ENCODE measurements at places on chromosomes 4 and X.
A peak's percentile ranks its signal among the peaks of the same experiment; 100 is the strongest.

GRCh38 chr4:157242871-157243270 lies 22.3 kb downstream of the GRIA2 start:
- no peak for DNase-seq

DNA sequence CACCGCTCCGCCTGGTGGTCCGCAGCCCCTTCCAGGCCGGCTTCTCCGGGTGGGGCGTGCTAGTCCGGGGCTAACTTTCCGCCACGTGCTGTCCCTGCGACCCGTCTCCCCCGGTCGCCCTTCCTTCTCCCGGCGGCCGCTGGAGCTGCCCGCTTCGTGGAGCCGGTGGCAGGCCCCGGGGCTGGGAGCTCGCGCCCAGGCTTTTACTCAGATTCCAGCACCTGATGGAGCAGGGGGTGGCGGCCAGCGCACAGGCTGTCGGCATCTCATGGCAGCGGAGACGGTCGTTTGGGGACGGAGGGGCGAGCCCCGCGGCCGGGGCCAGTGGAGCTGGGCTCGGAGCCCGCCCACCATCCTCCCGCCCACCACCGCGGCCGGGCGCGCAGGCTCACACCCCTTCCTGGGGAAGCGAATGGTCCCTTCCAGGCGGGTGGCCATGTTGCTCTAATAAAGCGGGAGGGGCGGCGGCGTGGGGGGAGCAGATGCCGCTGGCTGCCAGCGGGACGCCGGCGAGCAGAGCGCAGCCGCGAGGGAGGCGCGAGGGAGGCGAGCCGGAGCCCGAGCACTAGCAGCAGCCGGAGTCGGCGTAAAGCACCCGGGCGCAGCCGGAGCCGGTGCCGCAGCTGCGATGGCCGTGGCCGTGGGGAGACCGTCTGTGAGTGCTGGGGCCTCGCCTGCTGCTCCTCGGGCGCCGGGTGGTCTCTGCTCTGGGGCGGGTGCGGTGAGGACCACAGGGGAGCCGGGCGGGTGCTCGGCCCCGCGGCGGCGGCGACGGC lies at the start of gene SEPTIN11:
Gene SEPTIN11 (plus strand): TSS at position 477 of the 776 bp plus-strand sequence. CDS start 152 bp downstream, at position 629.
- DNase-seq, result peak; percentile 82

GRCh38 chr4:78618436-78618835 lies 66.9 kb downstream of the ANXA3 start:
- no peak for DNase-seq

GRCh38 chr4:23269566-23269965 lies 576.8 kb downstream of the GBA3 start:
- DNase-seq, result no peak

DNA sequence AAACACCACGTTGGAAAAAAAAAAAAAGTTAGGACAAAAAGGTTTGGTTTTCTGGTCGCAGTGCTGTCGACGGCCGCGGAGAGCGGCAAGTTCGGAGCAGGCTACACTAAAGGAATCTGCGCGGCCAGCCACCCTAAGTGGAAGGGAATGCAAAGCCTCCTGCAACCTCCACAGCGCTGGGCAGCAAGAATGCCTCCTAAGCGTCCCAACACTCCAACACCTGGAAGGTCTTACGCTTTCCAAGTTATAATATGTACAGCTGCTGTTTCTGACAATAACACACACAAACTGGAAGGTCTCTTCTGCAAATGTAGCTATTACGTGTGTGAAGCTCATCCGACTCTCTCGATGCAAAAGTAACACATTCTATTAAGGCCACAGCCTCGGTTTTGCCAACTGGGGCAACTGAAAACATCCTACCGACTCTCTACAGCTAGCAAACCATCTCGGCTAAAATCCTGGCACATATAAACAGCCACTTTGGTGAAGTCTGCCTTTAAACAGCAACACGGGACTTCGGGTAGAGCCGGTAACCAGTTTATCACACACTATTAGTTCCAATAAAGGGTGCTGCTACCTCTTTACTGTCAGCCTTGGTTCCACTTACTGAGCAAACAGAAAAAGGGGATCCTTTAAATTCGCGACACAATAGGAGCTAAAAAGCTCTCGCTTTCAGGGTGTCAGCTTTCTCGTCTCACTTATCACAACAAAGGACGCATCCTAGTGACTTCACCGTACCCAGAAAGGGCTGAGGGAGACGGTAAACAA lies 895 bp downstream of the SMIM14 start:
- DNase-seq, result peak; percentile 35

DNA sequence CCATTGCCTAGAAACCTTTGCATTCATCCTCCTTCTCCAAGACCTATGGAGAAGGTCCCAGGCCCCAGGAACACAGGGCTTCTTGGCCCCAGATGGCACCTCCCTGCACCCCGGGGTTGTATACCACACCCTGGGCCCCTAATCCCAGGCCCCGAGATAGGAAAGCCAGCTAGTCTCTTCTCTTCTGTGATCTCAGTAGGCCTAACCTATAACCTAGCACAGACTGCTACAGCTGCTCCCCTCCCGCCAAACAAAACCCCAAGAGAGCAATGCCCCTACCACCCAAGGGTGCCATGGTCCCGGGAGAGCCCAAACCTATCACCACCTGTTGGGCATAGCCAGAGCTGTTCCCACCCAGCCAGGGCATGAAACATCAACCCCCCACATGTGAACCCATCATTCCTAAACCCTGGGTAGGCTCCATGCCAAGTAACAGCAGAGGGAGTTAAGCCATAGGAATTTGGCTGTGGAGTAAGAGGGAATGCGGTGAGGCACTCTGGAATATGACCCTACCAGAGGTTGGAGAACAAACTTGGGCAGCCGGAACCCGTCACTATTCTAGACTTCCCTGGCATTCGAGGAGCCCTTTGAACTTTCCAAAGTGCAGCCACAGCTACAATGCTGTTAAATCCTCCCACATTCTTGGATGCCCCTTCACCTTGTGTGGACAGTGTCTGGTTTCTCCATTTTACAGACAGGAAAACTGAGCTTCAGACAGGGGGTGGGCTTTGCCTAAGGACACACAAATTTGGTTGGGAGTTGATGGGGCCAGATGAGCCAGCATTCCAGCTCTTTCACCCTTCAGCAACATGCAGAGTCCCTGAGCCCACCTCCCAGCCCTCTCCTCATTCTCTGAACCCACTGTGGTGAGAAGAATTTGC lies 10.9 kb upstream of the SASH3 start:
- DNase-seq, result no peak

DNA sequence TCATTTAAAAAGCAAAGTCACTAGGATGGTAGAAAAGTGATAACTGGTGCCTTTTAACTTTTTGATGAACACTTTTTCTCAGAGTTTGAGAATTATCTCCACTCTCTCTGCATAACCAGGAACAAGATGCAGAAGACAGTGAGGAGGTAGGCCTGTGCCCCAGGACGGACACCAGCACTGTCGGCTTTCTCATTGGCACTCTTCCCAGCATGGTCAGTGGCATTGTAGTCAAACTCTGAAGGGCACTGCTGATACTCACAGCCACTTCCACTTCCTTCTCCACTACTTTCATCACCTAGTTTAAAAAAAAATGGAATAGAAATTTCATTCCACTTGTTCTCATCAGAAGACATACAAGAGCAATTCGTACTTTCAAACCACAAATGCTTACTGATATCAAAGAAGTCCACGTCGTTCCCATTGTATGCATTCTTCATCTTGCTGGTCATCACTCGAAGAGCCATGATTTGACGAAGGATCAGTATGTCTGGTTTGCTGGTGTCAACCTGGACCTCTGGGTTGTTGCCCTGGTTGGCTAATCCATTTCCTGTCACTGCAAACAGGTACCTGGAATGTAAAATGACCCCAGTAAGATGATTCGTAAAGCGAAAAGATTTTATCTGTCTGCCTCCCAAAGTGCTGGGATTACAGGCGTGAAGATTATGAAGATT lies 84.8 kb upstream of the TFDP3 start:
- DNase-seq, result no peak

DNA sequence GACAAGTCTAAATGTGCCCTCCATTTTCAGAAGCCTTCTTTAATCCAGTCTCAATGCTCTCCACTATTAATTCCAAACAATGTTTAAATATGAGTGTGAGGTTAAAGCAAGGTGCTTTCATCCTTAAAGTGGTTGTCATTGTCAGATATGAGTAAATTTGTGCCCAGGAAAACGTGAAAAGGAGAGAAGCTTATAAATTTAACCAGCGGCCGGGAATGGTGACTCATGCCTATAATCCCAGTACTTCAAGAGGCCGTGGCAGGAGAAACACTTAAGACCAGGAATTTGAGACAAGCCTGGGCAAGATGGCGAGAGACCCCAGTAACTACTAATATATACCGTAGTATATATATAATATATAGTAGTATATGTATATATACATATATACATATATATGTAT lies 270.0 kb downstream of the ARHGAP24 start:
- DNase-seq, result no peak

- no peak for DNase-seq
These were observed 26.0 kb downstream of the NLGN3 start for GRCh38 chrX:71170660-71171059.

DNA sequence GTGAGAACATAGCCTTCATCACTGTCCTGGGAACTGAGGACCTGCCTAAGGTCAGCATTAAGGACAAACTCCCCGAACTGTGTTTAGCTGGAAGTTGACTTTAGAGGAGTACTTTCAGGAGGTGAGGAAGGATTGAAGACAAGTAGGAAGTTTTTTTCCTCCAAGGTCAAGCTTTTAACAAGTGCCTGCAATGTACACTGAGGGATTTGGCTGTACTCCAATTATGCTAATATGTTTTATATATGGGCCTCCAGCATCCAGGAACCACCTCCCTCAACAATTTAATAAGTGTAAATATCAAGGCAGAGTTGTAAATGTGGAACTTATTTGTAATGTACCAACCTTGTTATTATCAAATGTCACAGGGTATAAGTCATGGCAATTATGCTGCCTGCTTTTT lies 726.2 kb downstream of the RPA4 start:
- no peak for DNase-seq

DNA sequence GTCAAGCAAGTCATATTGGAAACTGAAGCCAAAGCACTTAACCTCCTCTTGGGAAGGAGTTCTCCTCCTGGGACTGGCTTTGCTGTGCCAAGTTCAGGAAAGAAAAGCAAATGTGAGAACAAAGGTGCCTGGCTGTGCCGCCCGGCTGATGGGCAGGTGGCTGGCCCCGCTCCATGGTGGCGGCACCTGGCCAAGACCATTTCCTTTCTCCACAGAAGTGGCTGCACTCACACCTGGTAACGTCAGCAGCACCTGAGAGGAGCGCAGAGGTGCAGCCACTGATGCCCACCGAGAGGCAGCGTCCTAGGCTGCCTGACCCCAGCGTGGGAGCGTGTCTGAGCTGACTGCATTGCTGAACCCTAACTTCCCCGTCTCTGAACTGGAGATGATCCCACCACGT lies 54.3 kb downstream of the DCTD start:
- no peak for DNase-seq

DNA sequence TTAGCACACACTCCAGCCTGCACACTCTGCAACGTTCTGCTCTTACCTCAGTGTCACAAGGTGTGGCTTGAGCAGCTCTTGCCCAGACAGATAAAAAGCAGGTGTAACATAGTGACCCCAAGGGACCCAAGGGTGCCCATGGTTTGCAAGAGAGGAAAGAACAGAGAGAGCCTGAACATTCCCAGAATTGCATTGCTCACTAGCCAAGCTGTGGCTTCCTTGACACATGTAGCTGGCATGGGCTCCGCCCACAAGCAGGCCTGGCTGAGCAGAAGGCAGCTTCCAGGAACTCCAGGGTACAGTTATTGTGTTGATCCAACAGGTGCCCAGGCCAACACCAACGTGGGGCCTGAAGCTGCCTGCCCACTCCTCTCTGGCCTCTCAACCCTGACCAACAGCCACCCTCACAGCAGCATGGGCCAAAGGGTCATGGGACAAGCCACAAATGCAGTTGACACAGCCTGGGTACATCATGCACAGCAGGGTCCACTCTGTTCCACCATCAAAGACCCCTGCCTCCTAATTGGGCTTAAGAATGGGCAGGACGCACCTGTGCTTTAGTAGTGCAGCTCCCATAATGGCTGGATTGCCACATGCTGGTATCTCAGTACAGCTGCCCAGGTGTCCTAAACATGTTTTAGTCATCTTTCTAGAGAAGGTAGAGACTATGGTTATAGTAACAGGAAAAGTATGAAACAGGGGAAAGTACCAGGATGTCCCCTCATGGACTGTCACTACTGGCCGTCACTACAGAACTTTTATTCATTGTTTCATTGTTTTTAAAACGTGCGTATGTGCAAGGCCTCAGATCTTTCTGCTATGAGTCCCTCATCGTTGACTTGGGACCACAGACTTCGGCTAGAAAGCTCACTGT lies 73.7 kb upstream of the ACSL1 start:
- no peak for DNase-seq

DNA sequence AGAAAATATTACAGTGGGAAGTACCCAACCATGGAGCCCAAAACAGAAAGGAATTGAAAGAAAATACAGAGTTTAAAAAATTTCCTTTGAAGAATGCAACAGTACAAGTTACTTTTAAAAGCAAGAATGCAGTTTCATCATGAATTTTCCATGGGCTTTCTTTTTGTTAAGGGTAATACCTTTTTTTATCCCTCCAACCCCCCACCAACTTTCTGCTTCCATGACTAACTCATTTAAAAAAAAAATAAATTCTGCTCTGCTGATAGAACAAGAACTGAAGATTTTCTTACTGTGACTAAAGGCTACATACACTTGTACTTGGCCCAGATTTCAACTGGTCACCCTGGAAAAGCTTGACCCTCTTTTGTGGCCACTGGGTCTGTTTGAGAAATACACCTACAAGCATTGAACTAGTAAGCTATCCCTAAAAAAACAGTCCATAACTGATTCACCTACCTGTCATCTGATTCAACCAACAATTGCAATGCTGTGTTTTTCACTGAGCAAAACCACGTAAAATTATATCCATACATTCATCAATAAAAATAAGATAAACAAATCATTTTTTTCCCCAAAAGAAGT lies 214.2 kb downstream of the NSUN7 start:
- DNase-seq, result no peak

- no peak for DNase-seq
These were observed 11.0 kb downstream of the SH3BP2 start for GRCh38 chr4:2803624-2804448.

- DNase-seq, result peak; percentile 23
These were observed 412 bp downstream of the SLC10A3 start for GRCh38 chrX:154490021-154490413.

DNA sequence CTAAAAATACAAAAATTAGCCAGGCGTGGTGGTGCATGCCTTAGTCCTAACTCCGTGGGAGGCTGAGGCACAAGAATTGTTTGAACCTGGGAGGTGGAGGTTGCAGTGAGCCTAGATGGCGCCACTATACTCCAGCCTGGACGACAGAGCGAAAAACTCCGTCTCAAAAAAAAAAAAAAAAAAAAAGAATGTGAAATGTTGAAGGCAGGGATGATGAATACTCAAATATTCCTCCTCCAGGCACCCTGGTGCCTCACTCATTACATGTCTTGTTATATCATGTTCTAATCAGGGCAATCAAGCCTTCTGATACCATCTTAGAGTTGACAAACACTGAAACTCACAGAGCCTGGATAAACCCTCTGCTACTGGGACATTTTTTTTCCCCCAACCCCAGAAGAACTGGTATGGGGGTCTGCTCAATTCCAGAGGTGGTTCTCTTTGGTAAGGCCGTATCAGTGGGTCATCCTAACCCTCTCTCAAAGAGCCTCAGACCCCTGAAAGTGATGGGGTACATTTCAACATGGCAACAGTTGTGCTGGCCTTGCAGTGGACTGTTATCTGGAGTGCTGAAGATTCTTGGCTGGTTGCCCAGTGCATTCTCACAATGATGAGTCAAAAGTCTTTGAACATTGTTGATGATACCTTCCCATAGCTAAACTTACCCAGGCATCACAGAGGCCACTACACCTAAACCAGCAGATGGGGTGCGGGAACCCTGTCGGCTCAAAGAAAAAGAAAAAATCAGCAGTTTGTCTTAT lies 2.4 kb upstream of the SH3KBP1 start:
- peak; percentile 49 for DNase-seq
